ENCODE measurements at places on chromosomes 1 and 21. TPM values are rescaled to one million over a fixed set of nuclear protein-coding genes. Genes with fewer than 3 reads are reported as not detected.

The KNCN gene
- not detected for total RNA-seq

The S100A11 gene
- total RNA-seq = 38.5 TPM

The LDLRAD1 gene
- not detected for total RNA-seq

The GCSAML gene
- total RNA-seq = not detected

The FALEC gene
- not detected for total RNA-seq

The EFNA1 gene
- 1.4 TPM for total RNA-seq

The ADIPOR1 gene
- 131 TPM for total RNA-seq

The CLDN17 gene
- not detected for total RNA-seq

The MFSD2A gene
- total RNA-seq = 5.4 TPM

The IFT25 gene
- total RNA-seq = 19.2 TPM

The OR2L2 gene
- not detected for total RNA-seq

The OTUD7B gene
- total RNA-seq = 15.3 TPM

The MYOG gene
- total RNA-seq = not detected

The TRNP1 gene
- 17.4 TPM for total RNA-seq

The RNU1-1 gene
- under 0.01 TPM for total RNA-seq

The GJA8 gene
- not detected for total RNA-seq

The C4BPB gene
- total RNA-seq = not detected

The LRRC7 gene
- under 0.01 TPM for total RNA-seq

The CLDN14 gene
- 0.85 TPM for total RNA-seq

The ST6GALNAC3 gene
- total RNA-seq = 0.85 TPM

The AKR7A3 gene
- 0.28 TPM for total RNA-seq

The FBXO2 gene
- total RNA-seq = 0.19 TPM

The ACTN2 gene
- 0.56 TPM for total RNA-seq

The VSIG8 gene
- not detected for total RNA-seq

The FOXO6 gene
- not detected for total RNA-seq

The PAPPA2 gene
- total RNA-seq = 2.9 TPM

The WNT3A gene
- not detected for total RNA-seq

The C1orf50 gene
- 5.9 TPM for total RNA-seq

The HAO2 gene
- not detected for total RNA-seq

The VWA5B1 gene
- not detected for total RNA-seq

The CELA2A gene
- total RNA-seq = 0.28 TPM

The AKIRIN1 gene
- 43.1 TPM for total RNA-seq

Data from regular cardiac myocyte (primary cell).